CD4-positive, alpha-beta T cell treated with Interleukin-1 beta for 1 hour (primary cell): ENCODE measurements at places on chromosomes 3 and 15.

- DNase-seq, result no peak
Measured at GRCh38 chr3:85950435-85950834, 991.6 kb downstream of the CADM2 start.

GRCh38 chr3:20111836-20112235 is 71.6 kb downstream of the KAT2B start:
- DNase-seq, result no peak

DNA sequence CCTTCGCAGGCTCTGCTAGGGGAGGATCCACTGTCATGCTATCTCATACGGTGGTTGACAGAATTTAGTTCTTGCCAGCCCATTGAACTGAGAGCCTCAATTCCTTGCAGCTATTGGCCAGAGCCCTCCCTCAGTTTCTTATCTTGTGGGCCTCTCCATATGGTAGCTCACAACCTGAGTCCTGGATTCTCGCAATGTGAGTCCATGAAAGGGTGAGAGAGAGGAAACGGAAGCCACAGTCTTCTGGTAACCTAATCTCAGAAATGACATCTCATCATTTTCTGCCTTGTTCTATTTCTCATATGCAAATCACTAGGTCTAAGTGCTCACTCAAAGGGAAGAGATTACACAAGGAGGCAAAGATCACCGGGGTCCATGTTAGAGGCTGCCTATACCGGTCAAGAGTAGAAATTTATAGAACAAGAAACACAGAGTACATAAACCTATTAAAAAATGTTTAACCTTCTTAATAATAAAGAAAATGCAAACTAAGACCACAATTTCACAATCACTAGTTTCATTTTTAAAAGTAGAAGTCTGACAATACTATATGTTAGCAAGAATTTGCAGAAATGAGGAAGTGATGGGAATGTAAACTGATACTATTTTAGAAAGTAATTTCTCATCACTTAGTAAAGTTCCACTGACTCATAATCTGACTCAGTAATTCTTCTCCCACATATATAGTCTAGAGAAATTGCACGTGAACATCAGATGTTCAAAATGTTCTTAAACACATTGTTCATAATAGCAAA is 378.4 kb upstream of the AGTR1 start:
- DNase-seq, result no peak

GRCh38 chr15:49383266-49383665 is 39.8 kb upstream of the FGF7 start:
- no peak for DNase-seq

GRCh38 chr15:97692301-97693015 is 268.0 kb upstream of the ARRDC4 start:
- no peak for DNase-seq

- no peak for DNase-seq
Measured at GRCh38 chr3:81735334-81735733, 26.1 kb downstream of the GBE1 start.

DNA sequence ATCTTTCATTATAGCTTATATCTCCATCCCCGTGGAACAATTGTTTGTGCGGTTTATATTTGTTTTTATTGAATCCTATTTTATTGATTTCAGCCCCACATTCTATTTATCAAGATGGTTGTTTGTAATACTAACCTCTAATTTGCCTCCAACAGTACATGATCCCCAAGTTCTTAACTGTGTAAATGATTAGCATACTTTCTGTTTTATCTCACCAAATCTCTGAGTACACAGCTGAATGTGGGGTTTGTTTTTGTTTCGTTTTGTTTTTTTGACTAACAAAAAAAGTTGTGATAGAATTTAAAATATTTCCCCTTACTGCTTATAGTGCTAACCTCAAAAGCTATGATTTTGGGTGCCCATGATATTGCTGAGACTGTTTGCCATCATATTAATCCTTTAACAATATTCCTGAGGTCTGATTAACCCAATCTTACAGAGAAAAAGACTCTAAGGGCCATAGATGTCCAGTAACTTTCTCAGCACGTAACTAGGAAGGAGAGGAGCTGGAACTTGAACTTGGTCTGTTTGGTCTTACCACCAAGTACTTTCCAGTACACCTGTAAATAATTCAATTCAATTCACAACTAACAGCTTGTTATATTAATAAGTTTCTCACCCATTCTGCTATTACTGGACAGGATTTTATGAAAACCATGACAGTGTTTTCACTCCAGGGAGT is 789.8 kb downstream of the TUSC7 start:
- no peak for DNase-seq

- no peak for DNase-seq
Measured at GRCh38 chr3:64825404-64826120, 137.8 kb upstream of the ADAMTS9 start.

DNA sequence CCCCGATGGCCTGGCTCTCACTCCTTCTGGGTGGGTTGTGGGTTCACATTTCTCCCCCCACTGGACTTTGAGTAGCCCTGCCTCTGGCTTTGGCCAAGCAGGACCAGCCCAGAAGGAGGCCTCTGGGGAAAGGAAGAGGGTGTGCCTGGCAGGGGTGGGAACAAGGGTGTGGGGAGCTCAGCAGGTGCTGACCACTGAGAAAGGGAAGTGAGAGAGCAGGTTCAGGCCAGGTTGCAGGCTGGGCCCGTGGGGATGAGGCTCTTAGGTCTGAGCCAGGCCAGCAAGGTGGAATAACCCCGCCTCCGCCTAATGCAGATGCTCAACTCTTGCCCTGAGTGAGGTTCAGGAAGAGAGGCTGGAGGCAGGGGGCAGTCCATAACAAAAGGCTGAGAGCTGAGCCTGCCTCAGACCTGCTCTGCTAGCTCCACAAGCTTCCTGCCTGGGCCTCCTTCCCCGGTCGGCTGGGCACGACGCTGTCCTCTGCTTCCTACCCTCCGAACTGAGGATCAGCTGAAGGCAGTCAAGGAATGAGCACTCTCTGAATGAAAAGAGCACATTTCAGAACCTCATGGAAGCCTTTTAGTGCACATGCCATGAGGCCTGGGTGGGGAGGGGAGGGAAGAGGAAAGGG is 82.7 kb downstream of the TLE3 start:
- no peak for DNase-seq

DNA sequence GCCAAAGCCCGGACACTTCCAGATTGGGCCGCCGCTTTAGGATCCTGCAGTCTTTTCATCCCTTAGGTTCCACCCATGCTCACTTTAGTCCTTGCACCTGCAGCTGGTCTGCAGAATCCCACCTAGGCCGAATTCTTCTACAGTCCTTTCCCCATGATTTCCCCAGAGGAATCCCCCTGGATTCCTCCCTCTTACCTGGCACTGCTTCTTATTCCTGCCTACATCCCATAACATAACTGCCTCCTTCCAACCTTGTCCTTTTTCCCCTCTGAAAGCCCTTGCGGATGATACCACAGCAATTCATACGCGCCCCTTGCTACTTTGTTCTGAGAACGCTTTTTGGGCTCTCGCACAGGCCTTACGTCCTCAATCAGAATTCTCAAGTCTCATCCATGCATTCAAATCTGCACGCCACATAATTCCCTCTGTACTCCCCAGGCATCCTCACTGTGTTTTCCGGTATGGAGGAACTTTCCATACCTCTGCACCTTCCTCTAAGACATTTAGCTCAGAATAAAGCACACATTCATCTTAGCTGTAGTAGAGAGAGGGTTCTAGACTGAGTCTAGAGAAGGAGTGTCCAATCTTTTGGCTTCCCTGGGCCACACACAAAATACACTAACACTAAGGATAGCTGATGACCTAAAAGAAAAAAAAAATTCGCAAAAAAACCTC is 619 bp downstream of the EIF2AK4 start:
- no peak for DNase-seq

DNA sequence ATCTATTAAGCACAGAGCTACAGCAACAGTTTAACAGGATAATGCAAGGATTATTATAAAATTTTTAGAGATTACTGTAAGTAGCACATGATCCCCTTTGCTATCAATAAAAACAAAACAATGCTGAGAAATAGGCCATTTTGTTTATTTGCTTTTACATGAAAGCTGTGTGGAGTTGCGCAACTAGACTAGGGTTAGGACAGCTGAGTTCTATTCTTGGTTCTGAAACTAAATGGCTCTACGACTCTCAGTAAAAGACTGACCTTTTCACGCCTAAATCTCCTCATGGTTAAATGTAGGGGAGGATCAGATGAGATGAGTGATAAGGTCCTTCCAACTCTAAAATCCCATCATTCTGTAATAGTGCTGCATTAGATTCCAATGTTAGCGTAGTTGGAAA is 25.0 kb downstream of the KCNMB2 start:
- DNase-seq, result no peak

DNA sequence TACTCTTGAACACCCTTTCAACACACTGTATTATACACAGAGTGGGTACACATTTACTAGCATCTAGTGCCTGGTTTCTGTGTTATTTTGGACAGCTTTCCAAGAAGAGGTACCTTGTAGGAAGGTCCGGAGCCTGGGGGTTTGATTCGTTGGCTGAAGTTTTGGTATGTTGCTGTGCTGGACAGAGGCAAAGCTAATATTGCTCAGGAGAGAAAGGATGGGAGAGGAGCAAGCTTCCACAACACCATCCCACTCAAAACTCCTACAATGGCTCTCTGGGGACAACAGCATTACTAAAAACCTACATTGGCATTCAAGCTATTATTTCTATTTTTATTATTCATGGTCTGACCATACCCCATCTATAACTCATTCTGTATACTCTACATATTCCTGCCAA is 1.1 kb upstream of the LYSMD2 start:
- DNase-seq, result no peak

DNA sequence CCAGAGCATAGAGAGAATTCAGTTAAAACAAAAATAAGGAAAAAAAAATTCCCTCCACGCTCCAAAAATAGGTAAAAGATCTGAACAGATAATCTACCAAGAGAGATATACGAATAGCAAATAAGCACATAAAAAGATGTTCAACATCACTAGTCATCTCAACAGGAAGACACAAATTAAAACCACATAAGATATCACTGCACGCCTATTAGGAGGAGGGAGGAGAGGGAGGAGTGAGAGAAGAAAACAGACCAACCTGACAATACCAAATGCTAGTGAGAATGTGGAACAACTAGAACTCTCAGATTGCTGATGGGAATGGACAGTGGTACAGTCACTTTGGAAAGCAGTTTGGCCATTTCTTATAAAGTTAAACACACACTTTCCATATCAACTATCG is 212.5 kb downstream of the FMN1 start:
- DNase-seq, result no peak

- DNase-seq, result no peak
Measured at GRCh38 chr3:119808843-119809242, 26.9 kb downstream of the NR1I2 start.

DNA sequence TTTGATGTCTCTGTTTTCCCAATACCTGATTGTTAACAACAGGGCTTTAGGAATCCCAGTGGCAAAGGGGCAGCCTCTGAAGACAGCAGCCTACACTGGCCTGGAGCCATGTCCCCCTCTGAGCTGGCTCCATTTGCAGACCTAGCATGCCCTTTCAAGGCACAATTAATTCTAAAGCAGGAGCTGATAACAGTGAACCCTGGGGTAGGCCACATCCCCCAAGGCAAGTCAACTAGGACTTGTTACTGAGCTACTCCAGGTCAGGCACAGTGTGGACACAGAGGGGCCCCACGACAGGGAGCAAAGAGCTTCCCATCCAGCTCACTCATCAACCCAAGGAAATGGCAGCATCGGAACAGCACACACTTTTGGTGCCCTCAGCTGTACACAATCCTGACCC is 51.9 kb downstream of the SPSB4 start:
- DNase-seq, result no peak

DNA sequence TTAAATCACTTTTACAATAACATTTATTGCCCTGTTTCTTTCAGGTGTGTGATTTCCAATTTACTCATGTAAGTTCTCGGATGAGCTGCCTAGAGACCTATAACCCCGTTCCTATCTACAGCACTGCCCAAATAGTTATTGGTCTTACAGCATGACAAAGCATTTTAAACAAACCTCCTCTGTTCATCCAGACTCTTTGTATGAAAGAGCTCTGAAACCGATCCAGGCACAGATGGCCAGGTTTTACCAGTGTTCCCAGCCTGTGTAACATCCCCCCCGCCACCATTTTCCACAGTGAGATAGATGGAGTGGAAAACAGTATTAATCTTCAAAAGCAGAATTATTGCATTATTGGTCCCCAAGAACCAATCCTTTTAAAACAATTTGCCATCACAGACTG is 59.0 kb upstream of the SPTSSB start:
- DNase-seq, result no peak

DNA sequence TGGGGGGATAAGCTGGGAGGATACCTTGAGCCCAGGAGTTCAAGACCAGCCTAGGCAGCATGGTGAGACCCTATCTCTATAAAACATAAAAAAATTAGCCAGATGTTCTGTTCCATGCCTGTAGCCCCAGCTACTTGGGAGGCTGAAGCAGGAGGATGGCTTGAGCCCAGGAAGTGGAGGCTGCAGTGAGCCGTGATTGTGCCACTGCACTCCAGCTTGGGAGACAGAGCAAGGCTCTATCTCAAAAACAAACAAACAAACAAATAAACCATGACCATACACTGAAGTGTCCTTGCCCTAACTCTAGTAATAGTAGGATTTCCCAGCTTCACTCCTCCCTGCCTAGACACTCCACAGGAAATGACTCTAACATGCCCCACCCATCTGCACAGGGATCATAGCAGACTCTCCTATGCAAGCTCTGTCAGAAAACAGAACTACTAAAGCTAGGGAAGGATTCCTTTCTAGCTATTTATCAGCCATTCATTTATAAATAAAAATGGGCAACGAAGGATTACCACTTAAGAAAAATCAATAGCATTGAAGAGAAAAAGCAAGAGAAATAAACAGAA is 4.6 kb downstream of the ERICH6 start:
- no peak for DNase-seq

DNA sequence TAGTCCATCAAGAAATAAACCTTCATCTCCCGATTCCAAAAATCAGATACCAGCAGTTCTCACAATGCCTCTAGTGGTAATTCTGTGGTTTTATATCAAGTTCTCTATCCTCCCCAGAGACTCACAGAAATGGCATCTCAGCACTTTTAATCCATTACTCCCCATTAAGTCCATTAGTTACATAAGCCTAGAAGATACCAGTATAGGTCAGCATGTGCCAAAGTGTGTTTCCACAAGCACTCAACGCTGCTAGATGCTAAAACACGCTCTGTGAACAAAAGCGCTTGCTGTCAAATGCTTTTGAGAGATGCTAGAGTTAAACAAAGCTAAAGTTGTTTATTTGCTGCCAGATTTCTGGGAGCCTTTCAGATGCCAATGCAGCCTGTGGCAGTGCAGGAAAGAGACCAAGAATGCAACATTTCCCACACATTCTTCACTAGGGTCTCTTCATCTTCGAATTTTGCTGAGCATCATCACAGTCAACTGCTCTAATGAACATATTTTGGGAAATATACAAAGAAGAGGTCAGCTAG is 918.8 kb upstream of the CFAP20DC start:
- no peak for DNase-seq

- DNase-seq, result no peak
Measured at GRCh38 chr3:49015765-49016164, 2.6 kb downstream of the DALRD3 start.

- peak; percentile 61 for DNase-seq
Measured at GRCh38 chr3:32428092-32429068, 36.7 kb downstream of the CMTM7 start.
